ENCODE measurements at places on chromosomes 7 and 10.
A peak's percentile ranks its signal among the peaks of the same experiment; 100 is the strongest.

DNA sequence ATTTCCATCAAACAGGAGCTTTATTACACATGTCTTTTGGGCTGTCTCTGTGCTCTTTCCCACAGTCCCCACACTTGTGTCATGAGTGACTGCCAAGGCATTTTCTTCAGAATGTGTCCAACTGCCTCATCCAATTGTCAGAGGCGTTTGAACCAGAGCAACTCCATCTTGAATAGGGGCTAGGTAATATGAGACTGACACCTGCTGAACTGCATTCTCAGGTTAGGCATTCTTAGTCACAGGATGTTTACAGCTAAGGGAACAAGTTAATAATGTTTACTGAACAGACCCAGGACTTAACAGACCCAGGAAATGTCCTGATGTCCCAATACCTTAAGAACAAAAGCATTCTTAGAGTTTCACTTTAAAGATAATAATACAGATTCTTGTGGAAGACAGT is 595.5 kb downstream of the REEP3 start:
- no peak overlapping the region for H3K4me3 ChIP-seq
- peaks cover 13% of the 10 kb centered on the region for H3K4me1 ChIP-seq
- DNase-seq, result no peak
- peaks cover 1% of the 10 kb centered on the region for H3K27me3 ChIP-seq
- no peak overlapping the region for H3K27ac ChIP-seq

GRCh38 chr10:123972481-123973401 is 81.1 kb upstream of the CPXM2 start:
- H3K27ac ChIP-seq, result no peak overlapping the region
- H3K27me3 ChIP-seq, result peaks cover 89% of the 10 kb centered on the region
- H3K4me1 ChIP-seq, result peaks cover 13% of the 10 kb centered on the region
- H3K36me3 ChIP-seq, result no peaks in the 10 kb centered on the region

DNA sequence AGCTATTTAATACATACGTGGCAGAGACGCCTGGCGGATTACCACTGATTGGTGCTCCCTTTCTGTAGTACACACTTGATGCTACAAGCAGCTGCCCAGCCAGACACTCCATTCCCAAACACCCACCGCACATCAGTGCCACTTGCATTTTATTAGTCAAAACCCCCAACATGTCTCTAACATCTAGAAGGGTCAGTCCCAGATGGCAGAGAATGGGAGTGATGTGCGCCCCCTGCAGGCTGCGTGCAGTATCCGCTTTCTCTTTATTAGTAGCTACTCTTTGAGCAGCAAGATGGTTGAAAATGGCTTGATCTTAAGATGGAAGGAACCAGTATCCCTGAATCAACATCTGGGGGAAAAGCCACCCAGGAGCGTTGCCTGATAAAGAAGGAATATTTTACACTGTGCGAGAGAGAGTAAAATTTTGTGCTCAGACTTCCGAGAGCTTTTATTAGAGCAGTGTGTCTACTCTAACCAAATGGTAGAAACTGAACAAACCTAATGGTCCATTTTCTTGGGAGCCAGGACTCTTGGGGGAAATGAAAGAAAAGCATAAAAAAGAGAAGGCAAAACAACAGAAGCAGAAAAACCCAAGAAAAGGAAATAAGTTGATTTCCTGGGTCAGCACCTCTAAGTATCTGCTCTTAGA is 78.3 kb downstream of the ST8SIA6 start:
- H3K4me1 ChIP-seq, result peaks cover 9% of the 10 kb centered on the region
- no peak overlapping the region for H3K4me3 ChIP-seq
- no peak for DNase-seq

DNA sequence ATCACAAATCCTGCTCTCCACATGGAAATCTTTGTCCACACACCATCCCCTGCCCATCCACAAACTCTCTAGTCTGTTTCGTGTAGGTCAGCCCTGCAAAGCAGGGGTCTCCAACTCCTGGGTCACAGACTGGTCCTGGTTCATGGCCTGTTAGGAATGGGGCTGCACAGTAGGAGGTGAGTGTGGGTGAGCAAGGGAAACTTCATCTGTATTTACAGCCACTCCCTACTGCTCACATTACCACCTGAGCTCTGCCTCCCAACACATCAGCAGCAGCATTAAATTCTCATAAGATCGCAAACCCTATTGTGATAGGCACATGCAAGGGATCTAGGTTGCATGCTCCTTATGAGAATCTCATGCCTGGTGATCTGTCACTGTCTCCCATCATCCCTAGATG is 242.1 kb downstream of the FGFR2 start:
- H3K27me3 ChIP-seq, result no peaks in the 10 kb centered on the region
- no peak for DNase-seq
- no peak overlapping the region for H3K27ac ChIP-seq
- H3K4me3 ChIP-seq, result no peak overlapping the region

DNA sequence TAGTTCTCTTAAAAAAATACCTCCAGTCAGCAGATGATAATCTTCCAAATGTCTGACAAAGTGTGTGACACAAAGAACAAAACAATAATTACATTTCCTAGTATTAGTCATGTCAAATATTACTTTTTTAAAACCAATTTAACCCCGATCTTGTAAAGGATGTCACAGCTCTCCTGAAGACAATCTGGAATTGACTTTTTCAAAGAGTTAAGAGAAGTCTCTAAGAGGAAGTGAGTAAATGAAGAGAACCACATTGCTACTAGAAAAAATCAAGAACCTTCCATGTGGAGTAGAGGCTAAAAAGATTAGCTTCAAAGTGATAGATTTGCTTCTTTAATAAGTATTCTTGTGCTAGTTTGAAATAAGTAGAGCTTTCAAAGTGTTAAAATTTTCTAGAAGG is 218.2 kb upstream of the IMMP2L start:
- no peak overlapping the region for H3K4me3 ChIP-seq
- DNase-seq, result no peak
- peaks cover 18% of the 10 kb centered on the region for H3K4me1 ChIP-seq
- no peaks in the 10 kb centered on the region for H3K27me3 ChIP-seq
- peaks cover 43% of the 10 kb centered on the region for H3K36me3 ChIP-seq

DNA sequence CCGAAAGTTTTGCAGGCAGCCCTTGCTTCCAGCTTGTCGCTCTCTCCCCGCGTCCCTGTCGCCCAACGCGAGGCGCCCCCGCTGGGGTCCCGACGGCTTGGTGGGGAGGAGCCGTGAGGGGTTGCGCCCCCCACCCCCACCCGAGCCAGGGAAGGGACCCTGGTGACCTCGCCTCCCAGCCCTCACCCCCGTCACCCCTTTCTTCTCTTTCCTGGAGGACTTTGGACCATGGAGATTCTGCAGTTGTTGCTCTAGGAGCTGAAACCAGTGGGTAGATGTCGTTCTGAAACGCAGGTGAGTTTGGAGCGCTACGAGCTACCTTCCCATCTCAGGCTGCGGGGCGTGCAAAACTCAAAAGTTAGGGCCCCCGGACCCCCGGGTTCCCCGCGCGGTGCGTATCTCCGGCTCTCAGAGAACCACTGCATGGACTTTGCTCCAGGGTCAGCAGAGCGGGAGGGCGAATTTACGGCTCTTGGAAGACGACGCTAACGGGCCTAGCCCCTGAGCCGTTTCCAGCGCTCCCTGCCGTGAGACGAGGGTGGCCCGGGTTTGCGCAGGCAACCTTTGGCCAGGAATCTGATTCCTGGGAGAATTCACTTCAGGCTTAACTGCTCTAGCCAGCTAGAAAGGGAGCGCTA is 684 bp upstream of the ATXN7L1 start:
- no peak for DNase-seq
- H3K27me3 ChIP-seq, result peaks cover 23% of the 10 kb centered on the region
- H3K4me3 ChIP-seq, result peak overlapping the region; percentile 78

DNA sequence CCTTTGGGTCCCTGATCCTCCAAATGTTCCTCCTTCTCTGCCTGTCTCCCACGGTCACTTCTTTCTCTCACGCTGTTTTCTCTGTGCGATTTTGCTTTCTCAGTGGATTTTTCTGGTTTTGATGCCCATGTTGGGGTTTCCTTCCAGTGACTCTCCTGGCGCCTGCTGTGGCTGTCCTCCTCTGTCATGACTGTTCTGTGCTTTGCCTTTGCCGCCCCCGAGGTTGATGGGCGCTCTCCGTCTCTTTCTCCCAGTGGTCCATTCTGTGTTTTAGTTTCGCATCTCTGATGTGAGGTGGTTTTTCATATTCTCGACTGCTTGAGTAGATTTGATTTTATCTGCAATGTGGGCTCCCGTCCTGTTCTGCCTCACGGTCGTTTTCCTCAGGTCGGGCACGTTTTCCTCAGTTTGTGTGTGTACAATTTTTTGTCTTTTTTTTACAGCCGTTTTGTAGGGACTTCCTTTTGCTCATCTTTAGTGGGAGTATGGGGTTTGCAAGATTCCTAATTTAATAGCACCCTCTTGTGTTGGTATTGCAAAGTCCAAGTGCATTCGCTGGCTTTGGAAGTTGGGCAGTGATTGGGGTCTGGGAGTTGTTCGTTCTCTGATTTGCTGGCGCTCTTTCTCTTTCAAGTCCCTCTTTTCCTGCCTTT is 100.0 kb downstream of the INPP5A start:
- peaks cover 6% of the 10 kb centered on the region for H3K36me3 ChIP-seq
- peaks cover 10% of the 10 kb centered on the region for H3K4me1 ChIP-seq
- DNase-seq, result no peak
- no peaks in the 10 kb centered on the region for H3K27me3 ChIP-seq
- H3K27ac ChIP-seq, result no peak overlapping the region
- no peak overlapping the region for H3K4me3 ChIP-seq

DNA sequence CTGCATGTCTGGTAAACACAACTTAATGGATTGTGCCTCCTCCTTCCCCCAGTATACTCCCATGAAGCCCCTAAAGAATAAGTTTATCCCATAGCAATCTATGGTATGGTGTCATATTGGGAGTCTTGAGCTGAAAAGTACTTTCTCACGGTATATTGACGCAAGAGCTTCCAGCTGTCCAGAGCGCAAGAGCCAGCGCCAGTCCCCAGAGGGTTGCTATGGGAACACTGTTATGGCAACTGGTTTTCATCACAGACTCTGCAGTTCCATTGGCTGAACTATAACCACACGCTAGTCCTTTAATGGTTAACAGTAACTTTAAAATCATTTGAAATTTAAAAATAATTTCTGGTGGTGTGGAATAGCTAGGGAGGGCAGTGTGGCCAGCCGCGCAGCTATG is 46.9 kb downstream of the PRPF18 start:
- H3K27me3 ChIP-seq, result no peaks in the 10 kb centered on the region
- no peak overlapping the region for H3K4me3 ChIP-seq
- H3K27ac ChIP-seq, result no peak overlapping the region
- no peak for DNase-seq
- H3K4me1 ChIP-seq, result peaks cover 17% of the 10 kb centered on the region
- H3K36me3 ChIP-seq, result peaks cover 24% of the 10 kb centered on the region

DNA sequence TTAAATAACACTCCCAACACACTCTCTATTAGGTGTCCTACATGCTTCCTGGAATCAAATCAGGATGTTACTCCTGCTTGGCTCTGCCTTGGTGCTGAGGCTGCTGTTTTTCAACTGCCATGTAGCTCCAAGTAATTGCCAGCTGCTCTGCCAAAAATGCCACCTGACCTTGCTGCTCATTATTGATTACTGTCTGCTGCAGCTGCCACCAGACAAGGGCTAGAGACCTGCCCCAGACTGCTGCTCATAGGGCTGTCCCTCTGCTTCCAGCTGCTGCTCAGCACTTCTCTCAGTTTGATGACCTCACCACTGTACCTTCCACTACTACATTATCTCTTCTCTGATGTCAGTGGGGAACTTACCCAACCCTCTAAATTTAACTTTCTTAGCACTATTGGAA is 102.5 kb downstream of the PCLO start:
- H3K36me3 ChIP-seq, result no peaks in the 10 kb centered on the region
- H3K27ac ChIP-seq, result no peak overlapping the region
- no peak overlapping the region for H3K4me3 ChIP-seq
- no peaks in the 10 kb centered on the region for H3K27me3 ChIP-seq

GRCh38 chr7:82204694-82205093 is 238.9 kb downstream of the CACNA2D1 start:
- H3K36me3 ChIP-seq, result peaks cover 3% of the 10 kb centered on the region
- H3K27ac ChIP-seq, result no peak overlapping the region
- no peak for DNase-seq
- H3K4me3 ChIP-seq, result no peak overlapping the region
- no peaks in the 10 kb centered on the region for H3K27me3 ChIP-seq

GRCh38 chr7:105759670-105760550 is 116.5 kb downstream of the ATXN7L1 start:
- peaks cover 24% of the 10 kb centered on the region for H3K4me1 ChIP-seq
- H3K27me3 ChIP-seq, result no peaks in the 10 kb centered on the region
- DNase-seq, result no peak

DNA sequence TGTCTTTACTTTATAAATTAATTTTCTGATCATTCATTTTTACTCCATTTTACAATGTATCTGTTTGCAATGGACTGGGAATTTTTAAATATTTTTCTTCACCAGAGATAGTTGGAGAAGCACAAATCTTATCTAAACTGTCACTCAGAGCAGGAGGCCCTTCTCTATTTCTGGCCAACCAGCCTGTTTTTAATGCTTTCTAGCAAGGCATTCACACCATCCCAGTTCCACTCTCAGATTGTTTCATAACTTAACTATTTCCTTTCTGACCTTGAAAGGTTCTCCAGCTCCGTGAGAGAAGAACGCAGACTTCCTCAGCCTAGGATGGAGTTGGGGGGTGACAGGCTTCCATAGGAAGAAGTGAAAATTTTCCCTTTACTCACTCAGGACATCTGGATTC is 155.8 kb downstream of the SKIDA1 start:
- no peak for DNase-seq
- H3K4me1 ChIP-seq, result peaks cover 48% of the 10 kb centered on the region
- peak overlapping the region; percentile 91 for H3K27ac ChIP-seq
- no peaks in the 10 kb centered on the region for H3K27me3 ChIP-seq
- peak overlapping the region; percentile 28 for H3K4me3 ChIP-seq

GRCh38 chr10:7409732-7410168 is 1.1 kb downstream of the SFMBT2 start:
- H3K27ac ChIP-seq, result no peak overlapping the region
- H3K4me1 ChIP-seq, result peaks cover 40% of the 10 kb centered on the region
- H3K36me3 ChIP-seq, result no peaks in the 10 kb centered on the region
- no peak for DNase-seq
- peaks cover 97% of the 10 kb centered on the region for H3K27me3 ChIP-seq

DNA sequence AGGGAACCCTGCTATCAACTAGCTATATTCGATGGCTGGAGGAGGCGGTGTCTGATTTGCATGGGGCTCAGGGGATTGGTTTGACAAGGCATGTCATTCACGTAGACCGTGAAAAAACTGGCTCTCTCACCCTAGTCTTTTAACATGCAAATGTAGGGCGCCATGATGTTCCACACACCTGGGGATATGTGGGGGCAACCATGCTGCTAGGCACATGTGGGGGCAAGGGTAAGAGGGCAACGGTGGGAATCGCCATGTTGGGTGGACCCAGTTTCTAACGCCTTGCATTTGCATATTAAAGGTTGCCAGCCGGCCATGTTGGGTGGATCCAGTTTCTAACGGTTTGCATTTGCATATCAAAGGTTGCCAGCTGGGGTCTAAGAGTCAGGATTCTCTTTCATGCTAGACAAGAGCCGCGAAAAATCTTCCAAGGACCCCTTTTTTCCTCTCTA is 419.2 kb upstream of the NFE2L3 start:
- H3K4me3 ChIP-seq, result no peak overlapping the region
- no peak overlapping the region for H3K27ac ChIP-seq
- H3K4me1 ChIP-seq, result peaks cover 27% of the 10 kb centered on the region
- H3K27me3 ChIP-seq, result no peaks in the 10 kb centered on the region
